ENCODE measurements at places on chromosomes 2 and 18.

DNA sequence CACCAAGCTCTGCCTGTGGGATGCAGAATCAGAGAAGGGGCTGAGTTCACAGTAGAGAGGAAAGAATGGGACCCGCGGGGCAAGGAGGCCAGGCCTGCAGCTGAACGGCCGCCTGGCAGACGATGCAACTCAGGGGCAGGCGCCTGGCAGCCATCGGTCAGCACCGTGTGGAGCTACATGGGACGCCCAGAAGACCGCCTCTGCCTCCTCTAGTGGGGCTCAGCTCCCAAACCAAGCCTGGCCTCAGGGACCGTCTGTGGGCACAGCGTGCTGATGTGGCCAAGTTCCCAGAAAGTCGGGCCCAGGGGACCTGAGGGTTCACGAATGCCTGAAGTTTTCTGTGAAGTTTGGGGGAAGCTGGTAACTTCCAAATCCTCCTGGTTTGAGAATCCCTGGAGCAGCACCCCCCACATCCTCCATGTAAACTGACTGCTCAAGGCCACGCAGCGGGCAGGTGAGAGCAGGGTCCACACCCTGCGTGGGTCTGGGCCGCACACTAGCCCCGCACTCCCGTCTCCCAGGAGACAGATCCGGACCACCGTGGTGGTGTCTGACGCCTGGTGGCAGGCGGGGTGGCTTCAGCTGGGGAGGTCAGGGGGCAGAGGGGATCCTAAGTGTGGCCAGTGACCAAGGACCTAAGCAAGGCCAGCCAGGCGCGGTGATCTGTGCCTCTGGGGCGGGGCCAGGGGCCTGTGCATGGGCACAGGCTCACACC is 14.6 kb downstream of the SNORC start:
- no peak for DNase-seq

- DNase-seq, result no peak
Measured at GRCh38 chr18:9710037-9710436, 1.9 kb downstream of the RAB31 start.

- no peak for DNase-seq
Measured at GRCh38 chr2:55054106-55054875, 4.0 kb upstream of the RTN4 start.

DNA sequence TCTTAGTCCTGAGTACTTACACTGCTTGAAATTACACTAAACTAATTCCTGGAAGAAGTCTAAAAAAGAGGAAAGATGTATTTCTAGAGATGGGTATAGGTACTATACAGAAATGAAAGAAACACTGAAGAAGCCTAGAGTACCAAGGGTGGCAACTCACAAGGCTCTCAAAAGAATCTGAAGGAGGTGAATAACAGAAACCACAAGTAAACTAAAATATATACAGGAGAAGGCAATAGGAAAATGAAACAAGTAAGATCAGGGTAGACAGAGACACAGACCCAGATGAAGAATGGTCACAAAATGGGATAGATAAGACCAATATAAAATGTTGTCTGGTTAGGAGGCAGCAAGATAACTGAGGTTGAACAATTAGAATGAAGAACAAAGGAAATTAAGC is 59.9 kb downstream of the USP37 start:
- DNase-seq, result no peak

DNA sequence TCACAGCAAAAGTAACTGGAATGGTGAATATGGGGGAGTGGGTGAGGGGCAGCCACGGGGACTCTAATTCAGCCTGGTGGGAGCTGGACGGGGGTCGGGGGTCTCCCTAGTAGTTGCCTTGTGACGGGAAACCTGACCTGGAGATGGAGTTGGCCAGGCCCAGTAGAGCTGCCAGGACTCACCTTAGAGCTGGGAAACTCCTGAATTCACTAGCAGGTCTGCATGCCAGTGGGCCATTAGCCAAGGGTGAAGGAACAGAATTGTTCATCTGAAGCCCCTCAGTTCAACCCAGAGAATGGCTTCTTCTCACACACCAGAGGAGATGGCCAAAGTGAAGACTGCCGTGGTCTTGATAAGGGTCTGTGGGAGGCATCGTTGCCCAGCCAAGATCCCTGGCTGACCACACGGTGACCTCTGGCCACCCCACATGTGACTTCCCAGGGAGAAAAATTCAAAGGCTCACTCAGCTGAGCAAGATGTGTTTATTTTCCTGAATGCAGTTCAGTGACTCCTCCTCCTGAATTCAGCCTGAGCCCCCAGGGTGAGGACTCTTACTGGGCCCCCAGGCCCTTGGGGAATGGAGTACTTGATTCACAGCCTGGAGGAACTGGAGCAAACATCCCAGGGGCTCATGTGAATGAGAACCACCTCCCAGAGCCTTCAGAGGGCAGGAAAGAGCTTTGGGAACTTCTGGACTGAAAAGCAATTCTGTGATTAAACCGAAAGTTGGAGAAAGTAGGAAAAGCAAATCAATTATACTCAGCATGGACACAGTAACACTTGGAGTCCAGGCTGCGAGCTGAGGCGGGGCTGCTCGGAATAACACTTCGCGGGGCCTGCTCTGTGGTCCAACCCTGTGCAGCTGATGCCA is 25.2 kb downstream of the MOCOS start:
- DNase-seq, result no peak

- DNase-seq, result no peak
Measured at GRCh38 chr18:34647251-34647650, 62.8 kb upstream of the DTNA start.

GRCh38 chr2:101775636-101776035 is 78.1 kb downstream of the MAP4K4 start:
- no peak for DNase-seq

DNA sequence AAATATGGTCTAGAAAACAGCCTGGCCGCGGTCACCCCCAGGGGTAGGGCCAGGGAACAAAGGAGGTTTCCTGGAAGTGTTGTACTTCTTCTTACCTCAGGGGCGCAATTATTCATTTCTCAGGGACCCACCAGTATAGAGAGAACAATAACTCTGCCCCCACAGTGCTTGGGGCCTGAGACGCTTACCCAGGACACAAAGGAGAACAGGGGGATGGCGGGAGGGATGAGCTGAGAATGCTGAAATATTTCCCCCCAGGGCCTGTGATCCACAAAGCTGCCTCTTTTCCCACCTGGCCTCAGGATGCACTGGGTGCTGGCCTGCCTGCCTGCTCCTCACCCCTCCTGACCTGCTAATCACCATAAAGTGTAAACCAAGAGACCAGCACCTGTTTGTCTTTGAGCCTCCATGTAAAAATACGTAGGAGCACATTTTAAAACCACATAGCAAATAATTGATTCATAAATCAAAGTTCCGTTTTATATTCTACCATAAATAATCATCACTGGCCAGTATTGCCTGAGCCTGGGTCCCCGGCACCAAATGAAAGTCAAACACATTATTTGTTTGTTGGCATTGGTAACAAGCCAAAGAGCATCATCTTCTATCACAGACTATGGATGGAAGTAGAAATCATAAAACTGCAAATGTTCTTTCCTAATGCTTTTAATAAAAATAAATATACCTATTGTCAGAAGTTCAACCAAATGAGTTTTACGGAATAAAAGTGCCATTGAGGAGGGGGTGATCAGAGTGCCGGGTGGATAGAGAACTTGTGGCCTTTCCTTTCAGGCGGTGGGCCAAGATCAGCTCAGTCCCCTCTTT is 67.3 kb upstream of the RMDN2 start:
- no peak for DNase-seq

- no peak for DNase-seq
Measured at GRCh38 chr2:64283641-64284361, 139.6 kb upstream of the PELI1 start.

GRCh38 chr2:127410871-127411652 is 7.2 kb upstream of the PROC start:
- no peak for DNase-seq

- no peak for DNase-seq
Measured at GRCh38 chr2:176557821-176558220, 288.6 kb downstream of the MTX2 start.

Data from KG1 (cell line).